Central memory CD8-positive, alpha-beta T cell (primary cell): ENCODE measurements at places on chromosomes 7 and 10.

DNA sequence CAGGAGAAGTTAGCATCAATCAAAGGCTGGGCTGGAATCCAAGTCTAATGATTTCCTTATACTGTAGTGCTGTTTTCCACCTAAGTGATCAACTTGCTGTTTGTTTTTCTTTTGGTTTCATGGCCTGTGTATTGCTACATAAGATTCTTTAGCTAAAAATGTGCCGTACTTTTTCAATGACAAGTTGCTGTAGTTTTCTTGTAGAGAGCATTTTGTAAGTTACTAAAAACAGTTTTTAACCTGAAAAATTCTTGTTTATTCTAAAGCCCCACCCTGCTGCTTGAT is 1.3 kb downstream of the HELLS start:
- DNase-seq: no peak

- no peak for DNase-seq
Measured at GRCh38 chr7:48718731-48719378, 205.5 kb upstream of the CDC14C start.

DNA sequence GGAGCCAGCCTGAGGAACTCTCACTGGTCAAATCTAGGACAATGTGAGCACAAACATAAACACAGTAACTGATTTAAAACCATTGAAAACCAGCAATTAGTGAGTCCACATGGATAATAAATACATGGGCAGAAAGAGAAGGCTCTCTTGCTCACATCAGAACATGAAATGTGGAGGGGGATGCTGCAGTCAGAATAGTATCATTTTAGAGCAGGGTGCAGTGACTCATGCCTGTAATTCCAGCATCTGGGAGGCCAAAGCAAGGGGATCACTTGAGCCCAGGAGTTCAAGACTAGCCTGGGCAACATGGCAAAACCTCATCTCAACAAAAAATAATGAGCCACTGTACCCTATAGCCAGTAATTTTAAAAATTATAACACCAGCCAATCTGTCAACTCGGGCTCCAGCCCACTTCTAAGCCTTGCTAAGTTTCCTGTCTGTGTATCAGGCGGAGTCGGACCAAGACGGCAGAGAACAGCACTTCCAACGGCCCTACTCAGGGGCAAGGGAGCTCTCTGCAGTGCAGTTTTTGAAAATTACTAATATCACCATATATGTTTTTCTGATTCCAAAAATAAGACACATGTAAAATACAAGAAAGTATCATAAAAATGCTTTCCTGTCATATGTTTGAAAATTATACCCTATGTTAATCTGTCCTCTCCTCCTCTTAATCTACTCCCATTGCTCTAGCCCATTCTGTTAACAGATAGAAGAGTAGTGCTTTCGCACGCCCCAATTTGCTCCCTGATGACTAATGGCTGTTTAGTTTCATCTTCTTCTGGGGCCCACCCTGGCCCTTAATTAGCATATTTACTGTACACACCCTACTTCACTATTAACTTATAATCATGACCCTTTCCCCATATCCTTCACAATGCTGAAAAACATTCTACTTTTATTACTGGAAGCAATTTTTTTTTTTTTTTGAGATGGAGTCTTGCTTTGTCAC is 17.1 kb downstream of the URGCP start:
- no peak for DNase-seq

DNA sequence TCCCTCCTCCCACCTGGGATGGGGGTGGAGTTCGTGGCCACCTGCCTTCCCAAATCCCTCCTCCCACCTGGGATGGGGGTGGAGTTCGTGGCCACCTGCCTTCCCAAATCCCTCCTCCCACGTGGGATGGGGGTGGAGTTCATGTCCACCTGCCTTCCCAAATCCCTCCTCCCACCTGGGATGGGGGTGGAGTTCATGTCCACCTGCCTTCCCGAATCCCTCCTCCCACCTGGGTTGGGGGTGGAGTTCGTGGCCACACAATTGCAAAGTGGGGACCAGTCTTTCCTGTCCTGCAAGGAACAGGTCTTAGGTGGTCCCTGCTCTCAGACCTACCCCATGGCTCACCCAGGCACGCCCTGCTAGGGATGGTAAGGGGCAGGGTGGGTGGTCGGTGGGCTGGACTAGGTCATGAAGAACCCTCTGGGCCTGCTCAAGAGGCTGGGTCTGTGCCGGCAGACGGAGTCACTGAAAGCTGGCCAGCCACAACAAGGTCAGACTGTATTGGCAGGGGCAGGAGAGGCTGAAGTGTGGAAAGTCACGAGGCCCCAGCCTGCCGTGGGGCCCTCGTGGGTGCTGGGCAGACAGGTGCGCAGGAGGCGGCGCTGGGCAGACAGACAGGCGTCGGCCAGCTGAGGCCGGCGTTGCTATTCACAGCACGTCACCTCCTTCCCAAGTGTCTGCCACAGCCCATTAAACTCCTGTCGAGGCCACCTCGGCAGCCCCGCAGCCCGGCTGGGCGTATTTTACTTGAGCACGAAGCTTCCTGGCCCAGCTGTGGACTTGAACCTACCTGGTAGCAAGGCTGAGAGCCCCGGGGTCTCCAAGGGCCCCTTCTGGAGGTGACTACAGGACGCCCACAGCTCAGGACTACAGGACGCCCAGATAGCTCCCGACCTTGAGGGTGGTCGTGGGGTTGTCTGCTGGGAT is 4.1 kb downstream of the KNDC1 start:
- DNase-seq: no peak

DNA sequence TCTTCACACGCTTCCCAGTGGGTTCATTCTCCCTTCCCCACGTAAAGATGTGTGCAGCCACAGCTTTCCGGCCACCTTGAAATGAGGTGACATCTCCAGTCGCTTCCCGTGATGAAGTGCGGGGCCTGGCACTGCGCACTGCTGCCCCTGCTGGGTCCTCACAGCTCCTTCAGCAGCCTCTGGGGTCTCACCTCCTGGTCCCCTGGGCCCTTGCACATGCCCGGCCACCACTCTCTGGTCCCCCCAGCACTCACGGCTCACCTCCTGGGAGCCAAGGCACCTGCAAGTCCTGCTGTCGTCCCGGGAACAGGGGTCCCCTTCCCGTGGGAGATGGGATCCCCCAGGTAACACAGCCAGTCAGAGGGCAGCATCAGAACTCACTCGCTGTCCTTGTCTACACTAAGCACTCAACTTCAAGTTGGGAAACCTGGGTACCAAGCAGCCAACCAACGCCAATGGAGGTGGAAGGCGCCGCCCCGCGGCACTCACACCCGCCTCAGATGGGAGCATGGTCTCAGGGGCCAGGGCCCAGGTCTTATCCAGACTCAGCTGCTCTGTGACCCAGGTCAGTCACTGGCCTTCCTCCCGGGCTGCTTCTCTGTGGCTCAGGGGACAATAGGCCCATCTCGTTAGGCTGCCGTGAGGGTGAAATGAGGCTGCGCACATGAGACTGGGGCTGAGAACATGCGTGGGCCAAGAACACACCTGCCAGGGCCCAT is 176.2 kb downstream of the PTPRN2 start:
- no peak for DNase-seq

DNA sequence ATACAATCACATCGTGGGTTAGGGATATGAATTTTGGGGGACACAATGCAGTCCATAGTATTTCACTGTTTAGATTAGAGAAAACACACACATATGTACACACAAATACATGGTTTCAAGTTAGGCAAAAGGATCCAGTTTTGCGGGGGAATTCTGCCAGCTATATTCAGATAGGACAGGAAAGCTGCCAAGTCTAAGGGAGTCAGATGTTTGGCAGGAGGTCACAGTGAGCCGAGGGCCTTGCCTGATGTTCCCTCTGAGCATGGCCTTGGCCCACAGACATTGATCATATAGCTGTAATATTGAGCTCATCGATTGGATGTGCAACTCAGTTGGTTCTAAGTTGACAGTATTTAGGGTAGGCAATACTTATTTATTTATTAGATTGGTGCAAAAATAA is 122.8 kb downstream of the ADRA2A start:
- DNase-seq: no peak

DNA sequence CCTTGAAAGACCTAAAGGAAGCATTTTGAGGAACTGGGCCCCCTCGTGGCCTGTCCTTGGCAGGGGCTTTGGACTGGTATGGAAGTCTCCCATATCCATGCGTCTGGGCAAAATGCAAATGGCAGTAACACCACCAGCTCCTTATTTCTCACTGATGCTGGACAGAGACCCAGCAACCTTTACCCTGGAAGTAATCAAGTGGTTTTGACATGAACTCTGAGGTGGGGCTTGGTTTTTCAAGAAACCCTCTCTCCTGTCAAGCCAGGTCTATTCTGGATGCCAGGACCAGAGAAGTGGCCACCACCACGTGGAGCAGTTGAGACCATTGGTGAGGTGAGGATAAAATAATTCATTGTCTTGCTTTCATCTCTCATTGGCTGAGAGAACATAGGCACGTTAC is 84.4 kb downstream of the OTUD1 start:
- no peak for DNase-seq

- no peak for DNase-seq
Measured at GRCh38 chr7:39341083-39341482, 225.1 kb upstream of the YAE1 start.

GRCh38 chr7:112271162-112271561 is 64.7 kb downstream of the ZNF277 start:
- DNase-seq: no peak

GRCh38 chr7:150507947-150508602 is 6.6 kb upstream of the GIMAP7 start:
- DNase-seq: no peak

DNA sequence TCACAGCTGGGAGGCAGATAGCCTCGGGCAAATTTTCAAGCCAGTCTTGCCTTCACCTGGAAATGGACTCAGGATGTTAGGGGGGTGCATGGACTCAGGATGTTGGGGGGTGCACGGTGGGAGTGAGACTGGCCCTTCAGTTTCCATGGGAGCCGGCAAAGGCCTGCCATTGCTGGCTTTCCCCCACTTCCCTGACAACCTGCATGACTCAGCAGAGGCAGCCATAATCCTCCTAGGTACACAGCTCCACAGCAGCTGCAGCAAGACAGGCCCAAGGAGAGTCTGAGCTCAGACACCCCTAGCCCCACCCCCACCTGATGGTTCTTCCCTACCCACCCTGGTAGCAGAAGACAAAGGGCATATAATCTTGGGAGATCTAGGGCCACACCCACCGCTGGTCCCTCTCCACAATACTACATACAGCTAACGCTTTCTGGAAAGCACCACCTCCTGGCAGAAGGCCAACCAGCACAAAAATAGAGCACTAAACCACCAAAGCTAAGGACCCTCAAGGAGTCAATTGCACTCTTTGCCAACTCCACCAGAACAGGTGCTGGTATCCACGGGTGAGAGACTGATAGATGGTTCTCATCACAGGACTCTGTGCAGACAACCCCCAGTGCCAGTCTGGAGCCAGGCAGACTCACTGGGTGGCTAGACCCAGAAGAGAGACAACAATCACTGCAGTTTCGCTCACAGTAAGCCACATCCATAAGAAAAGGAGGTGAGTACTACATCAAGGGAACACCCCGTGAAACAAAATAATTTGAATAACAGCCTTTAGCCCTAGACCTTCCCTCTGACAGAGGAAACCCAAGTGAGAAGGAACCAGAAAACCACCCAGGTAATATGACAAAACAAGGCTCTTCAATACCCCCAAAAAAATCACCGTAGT is 18.3 kb downstream of the C7orf25 start:
- DNase-seq: no peak

- no peak for DNase-seq
Measured at GRCh38 chr7:116315803-116316202, 105.5 kb downstream of the TES start.

- DNase-seq: no peak
Measured at GRCh38 chr7:38751416-38751815, 120.2 kb upstream of the AMPH start.

- DNase-seq: no peak
Measured at GRCh38 chr10:24723386-24723787, 300 bp downstream of the ARHGAP21 start.

DNA sequence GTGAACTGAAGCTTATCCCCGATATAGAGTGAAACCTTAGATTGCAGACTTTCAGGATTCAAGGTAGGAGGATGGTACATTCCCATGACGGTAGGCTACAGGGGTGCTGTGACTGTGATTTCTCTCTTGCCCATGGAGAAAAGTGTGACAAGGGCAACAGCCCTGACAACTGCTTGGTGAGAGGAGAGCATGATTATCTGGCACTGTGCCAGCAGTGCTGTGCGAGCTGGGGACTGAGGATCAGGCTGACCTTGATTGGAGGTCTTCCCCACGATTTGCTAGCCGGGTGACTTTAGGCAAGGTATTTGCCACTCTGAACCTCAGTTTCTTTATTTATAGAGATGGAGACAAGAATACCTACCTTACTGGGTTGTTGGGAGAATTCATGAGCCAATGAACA is 229.5 kb downstream of the PTEN start:
- DNase-seq: no peak

- DNase-seq: no peak
Measured at GRCh38 chr10:132274581-132274980, 33.2 kb downstream of the STK32C start.

GRCh38 chr7:26155531-26156375 is 3.8 kb downstream of the NFE2L3 start:
- no peak for DNase-seq

- no peak for DNase-seq
Measured at GRCh38 chr10:28514648-28515047, 18.3 kb upstream of the WAC start.

DNA sequence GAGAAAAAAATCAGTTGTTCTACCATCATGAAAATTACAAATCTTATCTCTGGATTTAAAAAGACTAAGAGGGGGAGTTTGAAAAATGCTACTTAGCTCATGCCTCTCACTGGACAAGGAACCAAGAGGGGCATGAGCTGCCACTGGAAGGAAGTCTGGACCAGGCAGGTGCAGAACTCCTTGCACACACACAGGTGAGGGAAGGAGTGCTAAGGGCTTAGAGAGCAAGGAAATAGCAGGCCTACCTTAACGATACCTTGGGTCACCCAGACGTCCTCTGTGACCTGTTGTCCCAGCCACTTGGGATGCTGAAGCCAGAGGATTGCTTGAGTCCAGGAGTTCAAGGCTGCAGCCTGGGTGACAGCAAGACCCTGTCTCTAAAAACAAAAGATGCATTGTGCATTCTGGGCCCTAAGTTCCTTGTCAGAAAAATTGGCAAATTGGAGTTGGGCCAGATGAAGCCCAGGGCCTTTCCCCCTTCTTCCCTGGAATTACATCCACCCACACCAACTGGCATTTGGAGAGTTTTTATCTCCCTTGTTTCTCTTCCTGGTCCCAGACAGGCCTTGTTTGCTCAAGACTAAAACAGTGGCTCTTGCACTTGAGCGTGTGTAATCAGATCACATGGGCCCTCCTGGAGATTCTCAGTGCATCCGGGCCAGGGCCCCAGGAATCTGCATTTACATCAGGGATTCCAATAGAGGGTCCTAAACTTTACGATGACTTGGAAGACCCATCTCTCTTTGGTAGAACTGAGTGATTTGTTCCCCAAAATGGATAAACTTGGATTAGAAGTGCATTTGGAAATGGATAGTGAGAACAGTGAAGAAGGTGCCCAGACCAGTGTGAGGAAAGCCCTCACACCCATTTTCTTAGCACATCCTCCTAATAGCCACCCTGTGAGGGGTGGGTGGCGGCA is 3.0 kb downstream of the DDIT4 start:
- DNase-seq: no peak

DNA sequence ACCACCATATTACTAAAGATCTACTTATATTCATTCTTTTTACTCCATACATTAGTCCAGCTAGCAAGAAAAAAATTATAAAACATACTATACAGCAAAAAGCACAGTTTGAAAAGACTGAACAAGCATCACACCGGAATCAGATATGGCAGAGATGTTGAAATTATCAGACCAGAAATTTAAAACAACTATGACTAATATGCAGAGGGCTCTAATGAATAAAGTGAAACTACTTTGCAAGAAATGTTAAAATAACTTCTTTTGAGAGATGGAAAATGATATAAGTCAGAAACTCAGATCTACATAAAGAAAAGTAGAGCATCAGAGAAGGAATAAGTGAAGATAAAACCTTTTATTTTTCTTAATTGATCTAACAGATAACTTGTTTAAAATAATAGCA is 50.9 kb downstream of the SGCE start:
- no peak for DNase-seq
